ENCODE measurements at places on chromosomes 7 and 10.

DNA sequence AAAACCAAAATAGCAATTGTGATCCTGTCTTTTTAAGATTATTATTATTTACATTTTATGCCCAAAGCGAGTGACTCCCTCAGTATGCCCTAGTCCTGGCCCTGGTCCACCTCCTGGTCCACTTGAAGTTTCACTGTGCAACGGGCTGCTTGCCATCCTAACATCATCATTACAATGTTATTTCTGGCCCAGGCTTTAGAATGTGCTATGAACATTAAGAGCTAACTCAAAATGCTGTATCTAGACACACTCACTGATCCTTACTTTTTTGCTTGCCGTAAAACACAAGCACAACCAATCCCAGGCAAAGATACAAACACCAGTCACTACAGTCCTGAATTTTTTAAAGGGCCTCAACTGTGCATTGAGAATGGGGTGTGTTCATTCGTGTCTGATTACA is 38.4 kb downstream of the RHOBTB1 start:
- no peak for DNase-seq

- no peak for DNase-seq
Measured at GRCh38 chr10:122849900-122850605, 4.4 kb upstream of the CUZD1 start.

- DNase-seq = no peak
Measured at GRCh38 chr7:12314199-12314598, 89.5 kb downstream of the VWDE start.

- DNase-seq = no peak
Measured at GRCh38 chr7:44059219-44060090, 5.9 kb downstream of the PGAM2 start.

- no peak for DNase-seq
Measured at GRCh38 chr10:133532871-133533270, 5.7 kb downstream of the CYP2E1 start.

GRCh38 chr7:77580762-77581350 is 43.8 kb downstream of the PTPN12 start:
- no peak for DNase-seq

- DNase-seq = peak; percentile 63
Measured at GRCh38 chr7:28179120-28180030, 1.2 kb downstream of the JAZF1 start.

DNA sequence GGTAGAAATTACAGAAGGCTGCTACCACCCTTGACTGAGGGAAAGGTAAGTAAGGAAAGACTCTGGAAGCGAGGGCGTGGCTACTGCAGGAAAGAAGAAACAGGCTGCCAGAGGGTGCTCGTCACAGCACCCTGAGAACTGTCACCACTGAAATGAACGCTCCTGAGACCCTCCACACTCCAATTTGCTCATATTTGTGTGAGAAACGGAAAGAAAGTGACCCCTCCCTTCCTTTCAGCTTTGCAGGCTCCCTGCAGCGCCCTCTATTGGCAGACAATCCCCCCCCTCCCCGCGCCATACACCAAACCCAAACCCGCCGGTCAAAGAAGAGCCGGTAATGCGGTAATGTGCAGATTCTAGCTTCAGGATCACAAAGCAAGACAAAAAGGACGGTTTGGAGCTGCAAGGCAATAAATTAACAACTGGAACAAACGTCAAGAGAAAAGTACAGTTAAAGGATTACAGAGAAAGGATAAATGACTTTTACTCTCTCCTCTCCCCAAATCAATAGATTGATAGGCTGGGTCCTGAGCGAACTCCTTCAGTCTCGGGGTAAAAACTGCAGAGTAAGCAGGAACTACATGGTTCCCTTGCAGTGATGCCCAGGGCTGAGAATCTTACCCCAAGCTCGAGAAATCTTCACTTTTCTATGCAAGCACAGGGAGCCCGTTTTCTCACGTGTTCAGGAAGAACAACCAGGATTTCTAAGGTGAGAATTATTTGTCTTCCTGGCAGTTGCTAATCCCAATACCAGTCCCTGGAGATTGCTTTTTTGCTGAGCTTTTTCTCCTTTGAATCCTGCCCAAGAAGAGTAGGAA is 47.6 kb downstream of the STEAP1B start:
- no peak for DNase-seq

GRCh38 chr10:21069929-21070700 is 173.0 kb upstream of the NEBL start:
- no peak for DNase-seq

- DNase-seq = peak; percentile 61
Measured at GRCh38 chr10:70634011-70634410, 31.5 kb upstream of the PRF1 start.

DNA sequence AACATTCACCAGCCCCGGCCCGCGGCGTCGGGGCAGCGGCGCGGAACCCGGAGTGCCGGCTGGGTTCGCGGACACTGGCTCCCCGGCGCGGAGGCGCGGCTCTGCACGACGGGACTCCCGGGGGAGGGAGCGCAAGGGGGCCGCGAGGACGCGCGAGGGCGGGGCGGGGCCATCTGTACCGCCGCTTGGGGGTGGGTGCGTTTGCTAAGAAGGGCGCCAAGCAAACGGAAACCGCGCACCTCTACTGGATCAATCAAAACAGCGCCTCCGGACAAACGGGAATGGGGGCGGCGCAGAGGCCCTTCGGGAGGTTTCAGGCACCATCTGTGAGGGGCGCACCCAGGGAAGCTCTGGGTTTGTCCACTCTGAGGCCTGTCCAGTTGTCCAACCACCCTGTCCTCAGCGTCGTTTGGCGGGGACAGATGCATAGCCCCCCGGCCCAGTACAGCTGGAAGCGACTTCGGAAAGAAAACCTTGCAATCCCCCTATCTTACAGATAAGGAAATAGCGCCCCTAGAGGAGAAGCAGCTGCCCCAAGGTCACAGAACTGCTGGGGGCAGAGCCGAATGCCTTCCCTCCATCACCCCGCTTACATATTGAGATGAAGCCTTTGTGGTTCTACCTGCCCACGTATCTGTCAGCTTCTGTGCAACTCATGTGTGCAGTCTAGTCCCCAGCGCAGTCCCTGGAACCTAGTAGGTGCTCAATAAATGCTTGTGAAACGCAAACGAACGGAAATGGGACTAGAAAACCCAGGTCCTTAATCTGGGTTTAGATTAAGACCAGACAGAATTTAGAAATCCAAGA is 10.7 kb upstream of the SLIT1 start:
- DNase-seq = peak; percentile 23

GRCh38 chr10:112282086-112282485 is 1.1 kb upstream of the TECTB start:
- peak; percentile 48 for DNase-seq

DNA sequence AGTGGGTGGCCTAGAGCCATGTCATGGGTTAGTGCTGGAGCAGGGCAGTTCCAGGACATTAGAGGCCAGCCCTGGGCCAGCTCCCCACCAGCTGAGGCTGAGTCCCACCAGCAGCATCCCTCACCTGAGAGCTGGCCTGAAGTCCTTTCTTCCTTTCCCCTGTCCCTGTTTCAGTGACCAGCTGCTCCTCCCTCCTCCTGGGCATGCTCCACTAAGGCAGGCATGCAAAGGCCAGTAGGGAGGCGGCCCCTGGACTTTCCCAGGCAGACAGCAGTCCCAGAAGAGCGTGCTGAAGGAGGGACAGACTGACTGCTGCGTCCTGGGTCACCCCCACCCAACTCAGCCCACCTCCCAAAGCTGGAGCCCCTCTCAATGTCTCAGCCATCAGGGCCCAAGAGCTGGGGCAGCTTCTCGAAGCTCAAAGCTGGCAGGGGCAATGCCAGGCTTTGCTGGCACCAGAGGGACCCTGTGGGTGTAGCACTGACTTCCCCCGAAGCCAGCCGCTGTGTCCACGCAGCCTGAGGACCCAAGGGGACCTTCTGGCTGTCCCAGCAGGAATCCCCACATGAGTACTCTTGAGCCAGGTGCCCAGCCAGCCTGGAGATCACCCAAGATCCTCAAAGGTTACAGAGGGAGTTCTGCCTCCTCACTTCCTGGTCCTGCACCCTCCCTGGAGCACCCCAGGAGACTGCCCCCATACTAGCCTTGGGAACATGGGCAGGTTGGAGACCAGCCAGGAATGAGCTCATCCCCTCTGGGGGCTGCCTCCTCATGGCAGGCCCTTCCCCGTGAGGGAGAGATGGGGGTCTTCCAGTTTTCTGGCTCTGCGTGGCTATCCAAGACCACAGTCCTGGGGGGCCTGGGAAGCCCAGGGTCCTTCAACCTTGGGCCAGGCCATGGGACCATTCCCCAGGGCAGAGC is 35.2 kb upstream of the RET start:
- no peak for DNase-seq

- no peak for DNase-seq
Measured at GRCh38 chr10:75335983-75336382, 65.6 kb downstream of the ZNF503 start.

DNA sequence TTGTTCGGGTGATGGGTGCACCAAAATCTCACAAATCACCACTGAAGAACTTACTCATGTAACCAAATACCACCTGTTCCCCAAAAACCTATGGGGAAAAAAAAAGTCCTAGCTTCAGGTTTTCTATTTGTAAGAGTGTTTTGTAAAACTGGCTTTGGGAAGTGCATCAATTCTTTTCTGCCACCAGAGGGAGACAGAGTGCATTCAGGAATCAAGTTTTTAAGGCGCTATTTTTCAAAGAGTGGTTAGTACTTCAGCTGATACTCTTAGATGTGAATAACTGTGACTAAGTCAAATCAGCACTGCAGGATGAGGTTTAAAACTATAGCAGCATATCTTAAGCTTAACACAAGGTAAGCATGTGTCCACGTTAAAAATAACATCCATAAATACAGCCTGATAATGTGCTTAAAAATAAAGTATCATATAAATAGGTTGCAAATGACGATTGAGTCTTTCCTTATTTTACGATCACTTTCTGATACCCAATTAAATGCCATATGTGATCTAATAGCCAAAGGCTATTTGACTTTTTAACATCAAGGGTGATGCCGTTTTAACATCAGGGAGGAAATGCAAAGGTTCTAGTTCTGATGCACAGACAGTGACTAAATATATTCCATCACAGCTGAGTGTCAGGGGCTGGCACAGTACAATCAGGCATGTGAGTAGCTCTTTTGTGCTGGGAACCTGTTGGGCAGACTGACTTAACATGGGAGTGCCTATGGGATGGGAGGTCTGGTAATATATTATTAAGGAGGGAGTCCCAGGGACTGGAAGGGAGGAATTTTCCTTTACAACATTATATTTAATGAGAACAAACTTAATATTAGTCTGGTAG is 10.6 kb upstream of the LYZL2 start:
- peak; percentile 32 for DNase-seq

- no peak for DNase-seq
Measured at GRCh38 chr10:8403711-8404371, 349.4 kb downstream of the GATA3 start.

GRCh38 chr7:116443646-116444045 is 55.9 kb upstream of the CAV2 start:
- DNase-seq = no peak

GRCh38 chr10:70917635-70918034 is 29.3 kb upstream of the PCBD1 start:
- DNase-seq = no peak

DNA sequence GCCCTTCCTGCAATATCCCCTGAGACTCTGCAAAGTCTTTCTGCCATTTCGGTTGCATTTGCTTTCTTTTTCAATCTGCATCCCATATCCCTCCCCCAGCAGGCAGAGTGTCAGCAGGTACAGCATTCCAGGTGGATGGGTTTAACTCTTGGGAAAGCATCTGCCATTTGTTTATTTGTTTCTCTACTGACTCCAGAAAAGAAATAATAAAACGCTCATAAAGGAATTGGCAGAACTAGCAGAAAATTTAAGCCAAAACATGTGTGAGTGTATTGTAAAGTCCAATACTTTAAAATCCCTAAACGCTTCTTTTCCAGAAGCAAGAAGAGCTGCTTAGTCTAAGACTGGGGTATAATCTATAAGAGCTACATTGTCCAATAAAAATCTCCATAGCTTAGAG is 393.8 kb downstream of the TNS3 start:
- DNase-seq = no peak

DNA sequence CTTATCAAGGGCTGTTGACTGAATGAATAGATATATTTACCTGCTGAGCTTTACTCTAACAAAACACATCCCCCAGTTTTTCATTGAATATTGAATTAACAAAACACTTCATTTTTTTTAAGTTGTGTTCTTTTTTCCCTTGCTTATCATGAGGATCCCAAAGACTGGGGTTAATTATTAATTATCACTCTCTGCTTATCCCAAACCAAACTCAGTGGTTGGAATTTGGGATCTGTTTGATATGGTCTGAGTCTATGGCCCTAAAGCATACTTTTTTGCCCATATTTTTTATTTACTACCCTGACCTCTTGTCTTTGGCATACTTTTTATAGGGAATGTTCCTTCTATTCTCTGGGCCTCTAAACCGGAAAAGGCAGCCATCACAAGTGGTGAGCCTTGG is 697.1 kb upstream of the GALNT17 start:
- no peak for DNase-seq

DNA sequence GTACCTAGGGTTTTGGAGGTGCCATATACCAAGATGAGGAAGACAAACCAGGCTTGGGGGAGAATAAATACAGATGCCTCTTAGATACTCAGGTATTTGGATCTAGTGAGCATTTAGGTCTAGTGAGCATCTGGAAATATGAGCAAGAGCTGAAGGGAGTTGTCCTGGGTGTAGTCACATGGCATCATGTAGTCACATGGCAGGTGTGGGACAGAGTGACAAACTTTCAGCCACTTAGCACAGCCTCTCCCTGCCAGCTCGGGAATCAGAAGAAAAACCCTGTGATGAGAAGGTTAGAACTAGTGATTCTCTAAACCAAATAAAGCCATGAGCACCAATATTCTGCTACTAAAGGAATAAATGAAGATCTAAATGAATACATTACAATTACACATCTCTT is 24.3 kb downstream of the RGR start:
- DNase-seq = no peak

GRCh38 chr7:114953724-114954123 is 31.8 kb downstream of the MDFIC start:
- DNase-seq = no peak

DNA sequence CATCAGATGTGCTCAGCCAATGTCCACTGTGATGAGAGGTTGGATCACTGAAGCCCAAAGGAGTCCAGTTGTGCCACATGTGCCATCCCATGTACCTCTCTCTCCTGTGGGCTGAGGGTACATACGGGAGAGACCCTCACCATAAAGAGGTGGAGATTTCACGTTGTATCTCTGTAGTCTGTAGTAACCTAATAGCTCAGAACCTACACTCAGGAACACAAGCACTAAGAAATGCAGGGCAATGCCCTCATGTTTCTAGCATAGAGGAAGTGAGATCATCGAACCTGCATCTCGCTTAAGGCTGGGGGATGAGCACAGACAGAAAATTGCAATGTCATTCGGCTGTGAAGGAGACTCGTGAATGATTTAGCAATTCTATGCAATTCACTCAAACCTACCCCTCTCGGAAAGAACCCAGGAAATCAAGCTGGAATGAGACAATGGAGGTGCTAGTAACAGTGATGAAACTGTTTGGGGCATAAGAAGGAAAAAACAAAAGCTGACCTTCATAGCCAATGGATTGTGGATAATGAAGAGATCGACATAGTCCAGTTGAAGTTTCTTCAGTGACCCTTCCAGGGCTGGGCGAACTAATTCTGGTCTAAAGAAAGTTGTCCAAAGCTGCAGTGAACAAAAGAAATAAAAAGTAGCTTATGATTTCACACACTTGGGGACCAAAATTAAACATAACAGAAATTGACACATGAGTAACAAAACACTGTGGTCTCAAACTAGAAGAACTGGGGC is 80.3 kb upstream of the UCN3 start:
- peak; percentile 23 for DNase-seq
